ENCODE measurements at places on chromosomes 1 and 21.
A peak's percentile ranks its signal among the peaks of the same experiment; 100 is the strongest.

DNA sequence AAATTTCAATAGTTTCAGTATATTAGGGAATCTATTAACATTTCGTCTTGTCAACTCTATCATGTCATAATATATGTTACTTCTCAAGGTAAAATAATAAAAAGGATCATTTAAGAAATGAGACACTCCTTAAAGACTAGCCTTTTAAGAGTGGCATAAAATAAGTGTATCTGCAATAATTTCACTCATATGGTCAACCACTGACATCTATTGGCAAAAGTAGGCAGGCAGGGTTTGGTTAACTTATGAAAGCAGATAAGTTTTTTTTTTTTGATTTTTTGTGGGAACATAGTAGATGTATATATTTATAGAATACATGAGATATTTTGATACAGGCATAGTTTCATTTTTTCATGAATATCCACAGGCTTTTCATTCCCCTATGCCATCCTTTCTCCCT lies 5.5 kb upstream of the RGS21 start:
- DNase-seq = peak; percentile 54

DNA sequence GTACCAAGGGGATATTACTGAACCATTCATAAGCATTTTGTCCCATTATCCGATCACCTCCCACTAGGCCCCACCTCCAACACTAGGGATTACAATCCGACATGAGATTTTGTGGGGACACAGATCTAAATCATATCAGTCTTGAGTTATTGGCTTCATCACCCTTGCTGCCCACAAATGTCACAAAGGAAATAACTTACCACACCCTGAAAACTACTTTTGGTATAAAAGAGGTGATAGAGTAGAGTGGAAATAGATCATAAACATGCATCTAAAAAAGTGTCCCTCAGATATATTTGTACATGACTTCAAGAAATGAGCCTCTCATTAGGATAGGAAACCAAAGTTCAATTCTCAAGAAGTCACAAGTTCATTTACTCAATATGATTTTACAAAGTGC lies 22.6 kb upstream of the FCRL3 start:
- no peak for DNase-seq

DNA sequence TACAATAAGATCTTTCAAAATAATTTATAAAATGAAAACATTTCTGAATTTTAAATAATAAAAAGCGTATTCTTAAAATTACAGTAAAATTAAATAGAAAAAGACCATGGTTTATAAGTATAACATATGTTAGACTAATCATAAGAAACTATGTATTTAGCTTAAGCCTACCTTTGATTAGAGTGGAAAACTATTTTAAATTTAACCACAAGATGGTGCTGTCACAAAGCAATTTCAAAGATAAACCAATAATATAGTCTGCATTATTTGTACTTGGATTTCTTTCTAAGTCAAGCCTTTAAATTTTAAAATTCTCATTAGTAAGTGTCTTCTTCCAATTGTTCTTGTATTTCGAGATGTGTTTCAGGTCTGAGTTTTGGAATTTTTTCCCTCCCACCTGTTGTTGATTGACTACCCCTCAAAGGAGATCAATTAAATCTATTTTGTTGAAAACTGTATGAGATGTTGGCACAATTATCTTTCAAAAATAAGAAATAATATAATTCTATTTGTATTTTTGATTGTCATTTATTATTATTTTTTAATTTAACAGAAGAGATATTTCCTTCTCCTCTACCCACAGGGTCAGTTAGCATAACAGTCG lies 459.8 kb downstream of the KCNT2 start:
- no peak for DNase-seq

DNA sequence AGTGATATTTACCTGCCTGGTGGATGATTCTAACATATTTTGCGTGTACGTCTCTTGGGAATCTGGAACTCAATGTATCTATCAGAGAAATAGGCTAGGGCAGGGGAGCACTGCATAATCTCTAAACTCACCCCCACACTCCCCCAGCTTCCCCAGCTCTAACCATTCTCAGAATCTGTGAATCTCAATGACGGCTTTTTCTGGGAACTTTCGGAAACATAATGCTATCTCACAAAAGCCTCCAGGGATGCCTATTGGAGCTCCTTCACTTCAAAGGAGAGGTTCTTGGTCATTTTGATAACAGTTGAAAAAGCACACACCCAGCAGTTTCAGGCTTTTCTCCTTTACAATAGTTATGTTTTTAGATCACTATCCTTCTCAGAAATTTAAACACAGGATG lies 113.8 kb upstream of the MAGI3 start:
- no peak for DNase-seq

- no peak for DNase-seq
Observed at GRCh38 chr1:6351480-6352137, 42.0 kb downstream of the ACOT7 start.

DNA sequence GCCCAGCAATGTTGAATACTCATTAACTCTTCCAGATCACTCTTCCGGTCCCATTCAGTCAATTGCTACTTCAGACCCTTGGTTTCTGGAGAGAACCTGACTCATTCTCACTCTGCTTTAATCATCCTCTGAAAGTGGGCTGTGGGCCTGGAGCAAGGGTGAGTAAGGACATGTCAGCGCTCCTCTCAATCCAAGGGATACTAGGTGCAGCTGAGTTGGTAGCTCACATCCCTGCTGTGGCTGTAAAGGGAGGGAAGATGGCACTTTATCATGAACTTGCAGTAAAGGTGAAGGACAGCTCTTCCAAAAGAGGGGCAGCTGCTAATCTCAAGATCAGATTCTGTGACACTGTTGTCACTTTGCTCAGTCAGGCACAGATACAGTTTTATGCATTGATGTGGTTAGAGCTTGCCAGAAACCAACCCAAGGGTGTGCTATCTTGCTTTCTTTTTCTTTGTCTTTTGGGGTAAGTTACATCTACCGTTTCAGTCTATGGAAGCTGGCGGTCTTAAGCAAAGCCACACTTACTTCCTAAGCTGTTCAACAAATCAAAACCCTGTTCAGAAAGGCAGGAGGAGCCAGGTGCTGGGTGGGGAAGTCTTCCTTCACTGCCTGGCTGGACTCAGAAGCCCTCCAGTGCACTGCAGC lies 26.5 kb upstream of the NTPCR start:
- DNase-seq = no peak

DNA sequence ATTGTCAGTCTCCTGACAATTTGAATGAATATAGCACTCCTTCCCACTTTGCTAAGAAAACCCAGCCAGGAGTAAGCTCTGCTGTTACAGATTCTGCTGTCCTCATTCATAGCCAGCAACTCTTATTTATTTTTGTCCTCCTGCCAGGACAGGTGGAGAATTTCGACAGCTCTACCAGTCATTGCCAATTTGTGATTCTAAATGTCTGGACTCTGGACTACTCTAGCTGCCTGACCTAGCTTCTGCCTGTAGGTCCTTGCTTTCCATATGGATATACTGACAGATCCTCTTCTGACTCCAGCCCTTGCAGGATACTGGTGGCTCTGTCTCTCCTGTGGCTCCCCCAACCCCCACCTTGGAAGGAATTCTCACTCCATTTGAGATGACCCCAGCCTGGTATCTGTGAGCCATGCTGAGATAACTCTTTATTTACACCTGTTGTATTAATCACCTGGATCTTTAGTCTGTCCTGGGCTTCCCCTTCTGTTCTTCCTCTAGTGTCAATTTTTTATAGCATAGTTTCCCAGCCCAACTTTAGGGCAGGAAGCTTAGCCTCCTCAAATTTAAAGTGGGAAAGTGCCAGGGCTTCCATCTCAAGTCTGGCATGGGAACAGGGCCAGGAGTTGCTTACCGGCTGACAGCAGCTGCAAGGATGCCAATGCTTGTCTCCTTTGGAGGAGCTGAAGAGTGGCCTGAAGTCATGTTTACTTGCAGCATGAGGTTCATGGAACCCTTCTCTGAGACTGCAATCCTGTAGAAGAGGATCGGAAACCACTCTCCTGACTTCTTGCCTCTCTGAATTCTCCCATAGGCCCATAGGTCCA lies 6.7 kb downstream of the PM20D1 start:
- DNase-seq = no peak

GRCh38 chr1:22562584-22563583 lies at the start of gene EPHA8:
Gene EPHA8, plus strand, starts transcription at chr1:22563489. Its CDS starts 147 bp downstream, at chr1:22563636.
- DNase-seq = peak; percentile 24

DNA sequence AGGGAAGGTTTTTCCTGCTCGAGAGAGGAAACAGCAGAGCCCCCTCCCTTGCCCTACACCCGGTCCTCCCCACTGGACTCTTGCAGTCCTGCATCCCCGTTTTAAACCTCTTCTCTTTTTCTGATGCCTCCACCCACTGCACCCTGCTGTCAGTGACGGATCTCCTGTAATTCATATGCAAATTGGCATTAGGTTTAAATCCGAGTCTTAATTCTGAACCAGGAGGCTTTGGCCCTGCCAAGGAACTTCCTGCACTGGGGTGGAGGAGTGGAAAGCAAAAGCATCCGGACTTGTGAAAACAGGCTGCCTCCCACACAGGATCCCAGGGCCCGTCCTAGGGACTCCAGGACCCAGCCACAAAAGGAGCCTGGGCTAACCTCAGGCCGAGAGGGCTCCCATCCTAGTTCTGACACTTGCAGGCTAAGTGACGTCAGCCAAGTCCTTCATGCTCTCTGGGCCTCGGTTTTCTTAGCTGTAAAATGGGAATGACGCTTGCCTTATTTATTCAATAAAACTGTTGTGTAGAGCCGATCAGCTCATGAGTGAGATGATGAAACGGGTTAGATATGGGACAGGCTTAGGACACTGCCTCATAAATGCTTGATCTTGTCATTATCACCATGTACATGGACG lies 613.3 kb downstream of the AJAP1 start:
- DNase-seq = no peak
